ENCODE measurements at places on chromosomes 13 and 19. TPM values are rescaled to one million over a fixed set of nuclear protein-coding genes. Genes with fewer than 3 reads are reported as not detected.

DNA sequence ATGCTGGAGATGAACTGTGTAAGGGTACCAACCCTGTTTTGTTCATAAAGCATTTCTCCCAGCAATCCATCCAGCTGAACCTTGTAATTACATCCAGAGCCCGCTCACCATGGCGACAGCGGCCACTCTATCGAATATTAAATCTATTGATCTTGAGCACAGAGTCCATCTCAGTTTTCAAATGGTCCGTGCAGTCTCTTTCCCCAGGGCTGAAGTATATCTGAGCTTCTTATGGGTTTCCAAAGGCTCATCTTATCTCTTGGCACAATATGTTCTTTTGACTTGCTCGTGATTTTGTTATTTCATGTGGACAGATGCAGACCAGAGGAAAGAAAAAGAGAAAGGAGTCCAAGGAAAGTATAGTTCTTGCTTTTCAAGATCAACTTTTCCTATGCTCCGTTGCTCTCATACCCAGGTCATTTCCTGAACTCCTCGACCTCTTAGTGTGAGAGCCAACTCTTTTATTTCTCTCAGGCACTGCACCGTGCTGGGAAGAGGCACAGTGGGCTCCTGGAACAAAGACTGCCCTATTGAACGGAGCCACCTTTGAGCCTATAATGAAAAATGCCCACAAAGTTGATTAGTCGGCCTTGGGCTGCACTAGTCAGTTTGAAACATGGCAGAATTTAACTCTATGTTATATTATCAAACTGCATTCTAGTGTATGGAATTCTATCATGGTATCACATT is 66.7 kb downstream of the RFC3 start:
- no peak overlapping the region for H3K4me3 ChIP-seq
- no peaks in the 10 kb centered on the region for H3K36me3 ChIP-seq
- DNase-seq = no peak
- H3K4me1 ChIP-seq = no peaks in the 10 kb centered on the region

GRCh38 chr19:13006431-13007281 is 11.4 kb downstream of the NFIX start:
- H3K27ac ChIP-seq = peak overlapping the region; percentile 99
- H3K4me1 ChIP-seq = peaks cover 60% of the 10 kb centered on the region
- H3K27me3 ChIP-seq = no peaks in the 10 kb centered on the region
- no peaks in the 10 kb centered on the region for H3K36me3 ChIP-seq
- H3K4me3 ChIP-seq = peak overlapping the region; percentile 1

GRCh38 chr19:14381689-14382474 is 638 bp downstream of the ADGRE5 start:
- no peaks in the 10 kb centered on the region for H3K27me3 ChIP-seq
- no peaks in the 10 kb centered on the region for H3K4me1 ChIP-seq
- H3K36me3 ChIP-seq = no peaks in the 10 kb centered on the region
- H3K27ac ChIP-seq = peak overlapping the region; percentile 93
- peak; percentile 47 for DNase-seq

DNA sequence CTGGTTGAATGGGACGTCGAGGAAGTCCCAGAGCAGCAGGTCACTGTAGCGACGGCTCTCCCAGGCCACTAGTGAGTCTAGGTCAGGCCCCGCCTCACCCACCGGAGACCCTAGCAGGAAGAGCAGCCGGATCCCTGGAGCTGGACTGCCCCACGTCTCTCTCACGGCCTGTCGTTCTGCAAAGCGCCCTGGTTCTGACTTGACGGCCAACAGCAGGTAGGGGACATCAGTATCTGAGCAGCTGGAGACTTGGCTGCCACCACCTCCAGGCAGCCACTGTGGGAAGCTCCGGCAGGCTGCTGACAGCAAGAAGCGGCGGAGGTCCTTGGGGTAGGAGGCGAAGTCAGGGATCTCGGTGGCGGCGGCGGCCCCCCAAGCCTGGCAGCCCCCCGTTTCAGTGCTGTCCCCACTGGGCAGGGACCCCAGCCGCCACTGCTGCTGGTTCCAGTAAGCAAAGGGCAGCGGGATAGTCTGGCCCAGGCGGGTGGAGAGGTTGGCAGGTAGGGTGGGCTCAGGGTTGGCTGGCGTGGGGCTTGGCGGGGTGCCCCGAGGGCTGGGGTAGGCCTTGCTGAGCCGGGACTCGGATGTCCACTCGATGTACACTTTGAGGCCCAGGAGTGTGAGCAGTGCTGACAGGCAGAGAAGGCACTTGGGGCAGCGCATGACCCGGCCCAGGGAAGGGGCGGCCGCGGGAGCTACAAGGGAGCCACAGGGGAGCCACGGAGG is 895 bp downstream of the B3GNT8 start:
- H3K36me3 ChIP-seq = no peaks in the 10 kb centered on the region
- no peaks in the 10 kb centered on the region for H3K27me3 ChIP-seq
- peak overlapping the region; percentile 87 for H3K27ac ChIP-seq
- H3K4me1 ChIP-seq = peaks cover 9% of the 10 kb centered on the region

- H3K4me1 ChIP-seq = no peaks in the 10 kb centered on the region
- H3K27ac ChIP-seq = no peak overlapping the region
- no peak overlapping the region for H3K4me3 ChIP-seq
- H3K36me3 ChIP-seq = no peaks in the 10 kb centered on the region
These were observed 123.0 kb upstream of the KL start for GRCh38 chr13:32893176-32893575.

Gene NLRP8
- not detected for total RNA-seq

Gene LGALS7B
- not detected for total RNA-seq

All from uterus (tissue), 4 donors.